ENCODE measurements at places on chromosomes 5 and 9.

- DNase-seq: no peak
Measured at GRCh38 chr5:156515121-156515520, 188.2 kb downstream of the SGCD start.

- DNase-seq: no peak
Measured at GRCh38 chr5:6758706-6759105, 45.5 kb downstream of the TENT4A start.

- no peak for DNase-seq
Measured at GRCh38 chr5:88746438-88746882, 136.5 kb downstream of the MEF2C start.

- DNase-seq: no peak
Measured at GRCh38 chr5:149464796-149465489, 85.9 kb upstream of the IL17B start.

DNA sequence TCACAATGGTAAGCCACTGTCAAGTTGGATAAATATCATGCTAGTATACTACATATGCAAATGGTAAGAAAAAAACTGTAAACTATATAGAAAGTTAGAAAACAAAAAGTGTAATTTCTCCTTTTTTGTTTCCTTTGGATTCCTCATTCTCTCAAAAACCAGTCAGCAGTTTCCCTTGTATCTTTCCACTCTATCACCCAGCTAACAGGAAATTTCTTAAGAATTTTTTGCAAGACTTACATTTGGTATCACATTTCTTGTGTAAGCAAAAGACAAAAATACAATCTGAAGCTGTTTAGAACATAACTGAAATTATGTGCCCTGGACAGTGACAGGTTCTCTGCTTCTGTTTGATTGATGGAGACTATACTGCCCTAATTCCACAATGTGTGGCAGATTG, 25.2 kb upstream of the MSH3 start:
- DNase-seq: no peak

GRCh38 chr5:40428126-40428525, 251.6 kb upstream of the PTGER4 start:
- DNase-seq: no peak

GRCh38 chr9:10331157-10331556, 281.6 kb downstream of the PTPRD start:
- no peak for DNase-seq

DNA sequence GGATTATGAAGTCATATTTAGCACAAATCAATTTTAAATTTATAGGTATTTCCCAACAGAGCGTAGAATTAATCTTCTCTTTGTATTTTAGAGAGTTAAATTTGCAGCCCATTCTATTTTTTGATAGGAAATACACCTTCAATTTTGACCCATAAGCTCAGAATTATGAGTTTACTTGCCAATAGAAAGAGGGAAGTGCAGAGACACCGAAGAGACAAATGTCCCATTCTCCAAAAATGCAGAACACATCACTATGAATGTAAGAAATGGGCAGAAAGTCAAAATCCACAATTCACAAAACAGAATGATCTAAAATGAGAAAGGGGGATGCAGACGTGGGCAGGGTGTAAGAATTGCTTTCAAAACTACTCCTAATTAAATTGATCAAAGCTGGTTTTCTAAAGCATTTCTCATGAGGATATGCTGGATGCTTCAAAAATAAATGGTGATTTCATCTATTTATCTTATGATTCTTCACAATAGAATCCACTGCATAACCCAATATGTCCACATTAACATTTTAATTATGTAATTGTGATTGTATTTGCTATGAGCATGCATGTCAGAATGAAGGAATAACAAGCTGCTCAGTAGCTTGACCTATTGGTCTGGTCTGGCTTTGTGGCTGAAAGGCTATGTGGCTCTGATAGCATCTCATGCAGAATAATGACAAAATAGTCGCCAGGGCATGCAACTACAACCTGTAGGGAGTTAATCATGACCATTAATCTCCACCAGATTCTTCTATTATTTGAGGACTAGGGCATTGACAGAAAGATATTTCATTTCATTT, 550.1 kb upstream of the CDH18 start:
- DNase-seq: no peak

- DNase-seq: no peak
Measured at GRCh38 chr5:98588215-98588614, 185.2 kb upstream of the RGMB start.

- no peak for DNase-seq
Measured at GRCh38 chr5:149809931-149810691, 80.0 kb downstream of the PPARGC1B start.

DNA sequence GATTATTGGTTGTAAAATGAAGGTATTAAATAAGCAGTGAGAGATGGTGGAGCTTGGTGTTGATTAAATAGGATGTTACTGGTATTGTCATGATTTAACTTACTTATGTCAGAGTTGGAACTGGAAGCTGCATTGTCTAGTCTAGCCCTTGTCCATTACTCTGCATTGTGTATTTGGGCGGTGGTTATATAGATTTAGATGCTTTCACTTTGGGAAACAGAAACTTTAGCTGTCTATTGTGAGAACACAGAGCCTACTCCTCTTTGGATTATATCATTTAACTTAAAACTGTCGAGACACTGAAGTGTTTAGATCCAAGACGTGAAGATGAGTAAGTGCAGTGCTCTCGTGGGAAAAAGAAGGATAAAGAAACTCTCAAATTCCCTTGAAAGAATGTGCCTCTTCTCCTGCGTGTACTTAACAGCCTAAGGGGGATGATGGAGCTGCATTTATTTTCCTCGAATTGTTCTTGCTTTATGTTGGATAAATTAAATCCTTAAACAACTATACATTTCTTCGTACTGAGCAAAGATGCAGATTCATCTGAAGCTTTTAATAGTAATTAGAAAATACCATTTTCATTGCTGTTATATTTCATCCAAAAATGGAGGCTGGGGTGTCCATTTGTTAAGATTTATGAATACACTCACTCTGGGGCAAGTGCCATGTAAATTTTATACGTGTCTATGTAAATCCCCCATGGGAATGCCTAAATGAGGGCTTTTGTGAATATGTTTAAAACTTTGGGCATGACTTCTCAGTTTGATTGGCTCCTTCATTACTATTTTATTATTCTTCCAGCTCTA, 21.6 kb downstream of the FBXL7 start:
- DNase-seq: no peak

DNA sequence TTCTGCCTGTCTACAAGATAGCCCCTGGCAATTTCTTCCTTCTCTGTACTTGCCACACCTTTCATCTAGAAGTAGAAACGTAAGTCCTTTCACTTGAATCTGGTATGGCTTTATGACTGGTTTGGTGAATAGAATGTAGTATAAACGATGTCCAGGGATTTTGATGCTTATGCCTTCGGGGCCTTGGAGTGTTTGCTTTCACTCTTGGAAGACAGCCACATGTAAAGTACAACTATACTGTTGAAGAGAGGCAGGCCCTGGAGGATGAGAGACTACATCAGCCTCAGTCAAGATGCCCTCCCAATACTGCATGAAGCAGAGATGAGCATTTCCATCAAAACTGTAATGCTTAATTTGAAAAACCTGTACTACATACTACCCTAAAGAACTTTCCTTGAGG, 553.8 kb upstream of the C9orf72 start:
- no peak for DNase-seq

DNA sequence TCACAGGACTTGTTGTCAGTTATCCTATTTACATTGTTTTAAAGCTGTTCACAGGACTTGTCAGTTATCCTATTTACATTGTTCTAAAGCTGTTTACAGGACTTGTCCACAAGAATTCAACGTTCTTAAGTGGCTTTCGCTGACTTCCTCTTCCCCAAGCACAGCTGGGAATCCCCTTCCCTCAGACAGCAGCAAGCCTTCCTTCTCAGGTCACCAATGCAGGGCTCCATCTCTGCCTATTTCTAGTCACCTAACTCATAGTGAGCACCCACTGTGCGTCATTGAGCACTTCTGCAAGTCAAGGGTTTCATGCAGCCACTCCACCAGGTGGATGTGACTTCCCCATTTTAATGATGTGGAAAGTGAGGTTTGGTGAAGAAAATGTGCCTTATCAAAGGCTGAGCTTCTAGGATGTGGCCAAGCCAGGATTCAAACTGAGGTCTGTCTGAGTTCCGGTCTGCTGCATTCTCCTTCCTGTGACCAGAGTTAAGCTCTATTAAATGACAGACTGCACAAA, 109.8 kb upstream of the ZNF462 start:
- DNase-seq: no peak

GRCh38 chr5:91687430-91687829, 304.3 kb upstream of the ARRDC3 start:
- DNase-seq: no peak

GRCh38 chr5:131947445-131947844, 2.0 kb upstream of the MEIKIN start:
- no peak for DNase-seq
